Amniotic epithelial cell (primary cell): ENCODE measurements at places on chromosomes 7 and 10.

DNA sequence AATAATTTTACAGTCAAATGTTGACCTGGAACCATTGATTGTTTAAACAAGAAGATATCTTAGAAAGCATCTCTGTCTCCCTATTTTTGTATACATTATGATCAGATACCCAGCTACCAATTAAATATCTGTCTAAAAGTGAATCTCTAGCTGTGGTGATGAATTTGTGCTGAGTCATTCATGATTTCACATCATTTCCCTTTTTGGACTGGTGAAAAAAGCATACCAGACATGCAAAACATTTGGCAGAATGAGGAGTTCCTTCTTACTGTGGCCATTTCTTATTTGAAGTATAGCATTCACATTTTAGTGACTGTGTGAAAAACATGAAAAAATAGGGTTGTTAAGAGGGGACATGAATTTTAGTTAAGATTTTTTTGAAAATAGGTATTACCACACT, 98.0 kb upstream of the GATA3 start:
- DNase-seq, result peak; percentile 70

DNA sequence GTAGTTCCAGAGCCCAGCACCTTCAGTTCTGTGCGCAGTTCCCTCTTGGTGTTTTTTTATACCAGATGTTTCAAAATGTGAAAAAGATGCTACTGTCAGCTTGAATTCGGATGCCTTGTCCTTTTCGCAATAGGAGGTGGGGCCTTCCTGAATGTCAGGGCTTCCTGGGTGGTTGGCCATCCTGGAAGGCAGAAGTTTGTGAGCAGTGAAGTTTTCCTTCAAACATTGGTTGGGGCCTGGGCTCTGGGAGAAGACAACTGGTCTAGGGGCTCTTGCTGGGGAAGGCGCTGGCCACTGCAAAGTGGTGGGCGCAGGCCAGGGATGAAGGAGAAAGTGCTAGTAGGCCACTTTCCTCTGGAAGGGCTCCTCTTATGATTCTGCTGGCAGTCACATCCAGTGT, 56.8 kb upstream of the JAZF1 start:
- DNase-seq, result no peak

- no peak for DNase-seq
These were observed 34.4 kb upstream of the GRID1 start for GRCh38 chr10:86400705-86401587.

DNA sequence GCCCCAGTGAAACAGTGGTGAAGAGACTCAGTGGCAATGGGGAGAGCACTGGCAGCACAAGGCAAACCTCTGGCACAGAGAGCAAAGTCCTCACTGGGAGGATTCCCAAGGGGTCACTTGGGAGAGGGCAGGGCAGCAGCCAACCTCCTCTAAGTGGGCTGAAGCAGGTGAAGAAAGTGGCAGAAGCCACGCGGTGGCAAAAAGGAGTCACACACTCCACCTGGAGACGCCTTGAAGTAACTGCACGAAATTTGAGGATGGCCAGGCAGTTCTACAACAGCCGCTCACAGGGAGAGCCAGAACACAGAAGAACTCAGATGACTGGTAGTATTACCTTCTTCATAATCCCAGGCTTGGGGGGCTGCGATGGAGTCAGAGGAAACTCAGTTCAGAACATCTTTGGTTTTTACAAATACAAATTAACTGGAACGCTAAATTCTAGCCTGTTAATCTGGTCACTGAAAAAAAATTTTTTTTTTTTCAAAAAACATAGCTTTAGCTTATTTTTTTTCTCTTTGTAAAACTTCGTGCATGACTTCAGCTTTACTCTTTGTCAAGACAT, 574 bp upstream of the IL6 start:
- DNase-seq, result peak; percentile 63

GRCh38 chr10:52986125-52986524, 213.5 kb upstream of the MBL2 start:
- DNase-seq, result no peak

- DNase-seq, result peak; percentile 11
These were observed 11.5 kb upstream of the SP8 start for GRCh38 chr7:20798081-20798693.

GRCh38 chr10:29472301-29473086, 162.3 kb downstream of the SVIL start:
- DNase-seq, result no peak

DNA sequence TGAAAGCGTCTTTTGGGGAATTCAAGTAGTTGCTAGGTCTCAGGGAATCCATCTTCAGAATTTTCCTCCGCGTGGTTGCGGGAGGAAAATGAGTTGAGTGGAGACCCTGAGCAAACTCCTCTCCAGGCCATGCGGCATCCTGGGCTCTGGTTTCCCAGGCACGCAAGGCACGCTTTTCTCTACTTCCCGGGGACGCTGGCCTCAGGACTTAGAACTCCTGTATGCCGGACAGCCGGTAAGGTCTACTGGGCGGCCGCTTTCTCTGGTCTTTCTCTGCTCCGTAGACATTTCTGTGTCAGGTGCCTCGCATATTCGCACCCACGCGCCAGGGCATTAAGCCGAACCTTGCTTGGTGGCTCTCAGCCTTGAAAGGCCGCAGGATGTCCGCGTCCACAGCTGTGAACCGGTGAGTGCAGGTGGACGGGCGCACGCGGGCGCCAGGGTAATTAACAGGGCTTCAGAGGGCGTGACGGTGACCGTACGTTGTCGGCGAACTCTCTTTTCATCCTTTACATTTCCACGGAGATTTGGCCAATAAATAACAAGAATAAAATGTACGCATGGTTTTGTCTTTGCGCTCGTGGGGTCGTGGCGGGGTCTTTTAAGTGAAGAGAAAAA, 992 bp upstream of the RBM20 start:
- no peak for DNase-seq

DNA sequence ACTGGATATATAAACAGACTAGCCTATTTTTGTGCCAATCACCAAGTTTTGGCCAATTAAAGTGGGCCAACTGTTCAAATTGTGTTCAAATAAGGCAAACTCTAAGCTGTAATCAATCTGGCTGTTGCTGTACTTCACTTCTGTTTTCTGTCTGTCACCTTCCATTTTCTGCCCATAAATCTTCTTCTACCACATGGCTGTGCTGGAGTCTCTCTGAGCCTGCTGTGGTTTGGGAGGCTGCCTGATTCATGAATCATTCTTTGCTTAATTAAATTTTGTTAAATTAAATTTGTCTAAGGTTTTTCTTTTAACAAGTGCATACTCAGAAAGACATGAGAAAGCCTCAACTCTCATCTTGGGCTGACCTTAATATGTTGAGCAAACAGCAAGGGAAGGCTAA, 172.6 kb upstream of the VIPR2 start:
- no peak for DNase-seq

GRCh38 chr10:9035355-9035754, 980.9 kb downstream of the GATA3 start:
- DNase-seq, result peak; percentile 33

DNA sequence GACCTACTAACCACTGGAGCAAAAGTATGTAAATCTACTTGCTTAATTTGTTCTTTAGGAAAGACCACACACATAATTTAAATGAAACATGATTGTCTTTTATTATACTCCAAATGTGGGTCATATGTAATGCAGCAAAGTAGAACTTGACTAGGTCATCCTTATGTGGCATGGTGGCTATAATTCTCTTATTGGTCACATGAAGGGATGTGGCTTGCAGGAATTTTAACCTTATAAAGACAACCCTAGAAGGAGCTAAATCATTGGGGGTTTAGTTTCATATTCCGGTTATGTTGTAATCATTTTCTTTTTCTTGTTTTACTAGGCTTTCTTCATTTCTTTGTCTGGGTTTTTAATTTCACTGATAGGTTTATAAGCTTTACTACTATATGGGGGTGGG, 93.9 kb downstream of the SEPTIN7 start:
- peak; percentile 18 for DNase-seq

DNA sequence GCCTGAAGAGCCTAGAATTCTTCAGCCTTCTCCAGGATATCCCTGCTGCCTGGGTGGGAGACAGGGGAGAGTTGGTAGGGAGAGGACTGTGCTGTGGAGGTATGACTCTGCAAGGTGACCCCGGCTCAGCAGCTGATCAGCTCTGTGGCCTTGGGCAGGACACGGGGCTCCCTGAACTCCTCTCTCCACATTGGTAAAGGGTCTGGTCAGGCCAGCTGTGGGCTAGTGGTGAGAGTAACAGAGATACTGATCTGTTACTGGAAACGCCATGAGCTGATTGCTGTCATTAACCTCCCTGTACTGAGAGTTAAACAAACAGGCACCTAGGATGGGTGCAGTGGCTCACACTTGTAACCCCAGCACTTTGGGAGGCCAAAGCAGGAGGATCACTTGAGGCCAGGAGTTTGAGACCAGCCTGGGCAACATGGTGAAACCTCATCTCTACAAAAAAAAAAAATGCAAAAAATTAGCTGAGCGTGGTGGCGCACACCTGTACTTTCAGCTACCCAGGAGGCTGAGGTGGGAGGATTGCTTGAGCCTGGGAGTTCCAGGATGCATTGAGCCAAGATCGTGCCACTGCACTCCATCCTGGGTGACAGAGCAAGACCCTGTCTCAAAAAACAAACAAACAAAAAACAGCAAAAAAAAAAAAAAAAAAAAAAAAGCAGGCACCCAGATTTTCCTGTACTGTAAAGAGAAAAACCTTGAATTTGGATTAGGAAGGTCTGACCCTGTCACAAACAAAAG, 151.5 kb downstream of the CUX1 start:
- DNase-seq, result no peak

GRCh38 chr7:159031750-159032149, 112.9 kb downstream of the VIPR2 start:
- DNase-seq, result no peak

GRCh38 chr10:30494558-30494957, 60.6 kb downstream of the MAP3K8 start:
- no peak for DNase-seq

DNA sequence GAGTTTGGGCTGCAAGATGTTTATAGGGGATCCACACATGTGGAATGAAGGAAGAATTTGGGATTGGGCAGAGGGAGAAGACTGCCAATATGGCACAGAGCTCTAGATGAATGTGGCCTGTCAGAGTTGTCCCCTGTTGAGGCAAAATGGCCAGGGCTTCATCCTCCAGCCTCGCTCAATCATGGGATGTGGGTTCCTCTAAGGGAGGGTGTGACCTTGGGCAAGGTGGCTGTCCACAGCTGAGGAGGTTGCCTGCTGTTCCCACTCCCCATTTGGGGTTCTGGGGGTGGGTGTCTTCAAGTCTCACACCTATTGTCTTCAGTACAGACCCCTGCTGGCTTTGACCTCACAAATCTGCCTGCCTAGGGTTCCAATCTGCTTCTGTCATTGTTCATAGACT, 121.6 kb upstream of the FAM204A start:
- DNase-seq, result no peak

DNA sequence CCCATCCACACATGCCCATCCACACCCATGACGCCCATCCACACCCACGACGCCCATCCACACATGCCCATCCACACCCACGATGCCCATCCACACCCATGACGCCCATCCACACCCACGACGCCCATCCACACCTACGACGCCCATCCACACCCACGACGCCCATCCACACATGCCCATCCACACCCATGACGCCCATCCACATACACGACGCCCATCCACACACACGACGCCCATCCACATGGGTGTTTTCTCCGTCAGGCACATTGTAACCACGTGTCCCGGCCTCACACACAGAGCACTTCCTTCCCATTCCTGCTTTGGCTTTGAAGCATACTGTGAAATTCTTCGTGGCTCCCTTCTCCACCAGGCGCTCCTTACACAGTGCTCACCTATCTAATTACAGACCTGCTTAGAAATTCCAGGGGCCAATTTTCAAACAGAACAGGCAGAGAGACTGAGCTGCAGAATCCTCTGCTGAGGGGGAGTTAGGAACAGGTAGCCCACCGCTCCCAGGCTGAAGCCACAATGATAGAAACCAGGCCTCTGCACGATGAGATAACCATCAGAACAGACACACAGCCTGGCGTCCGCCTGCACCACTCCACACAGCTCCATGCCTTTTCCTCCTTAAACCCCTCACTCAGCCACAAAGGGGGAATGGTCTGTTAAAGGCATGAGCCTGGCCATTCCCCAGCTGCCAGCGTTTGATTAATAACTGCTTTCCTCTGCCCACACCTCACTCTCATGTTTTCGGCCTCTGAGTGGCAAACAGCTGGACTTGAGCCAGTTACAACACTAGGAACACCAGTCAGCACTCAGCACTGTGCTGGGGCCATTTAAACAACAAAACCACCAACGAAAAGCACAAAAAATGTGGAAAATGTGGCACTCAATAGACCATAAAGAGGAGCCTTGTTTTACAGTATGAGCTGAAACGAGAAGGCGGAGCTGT, 501.6 kb downstream of the PTPRN2 start:
- DNase-seq, result no peak

- peak; percentile 62 for DNase-seq
These were observed 728 bp downstream of the CAV2 start for GRCh38 chr7:116500078-116500853.

DNA sequence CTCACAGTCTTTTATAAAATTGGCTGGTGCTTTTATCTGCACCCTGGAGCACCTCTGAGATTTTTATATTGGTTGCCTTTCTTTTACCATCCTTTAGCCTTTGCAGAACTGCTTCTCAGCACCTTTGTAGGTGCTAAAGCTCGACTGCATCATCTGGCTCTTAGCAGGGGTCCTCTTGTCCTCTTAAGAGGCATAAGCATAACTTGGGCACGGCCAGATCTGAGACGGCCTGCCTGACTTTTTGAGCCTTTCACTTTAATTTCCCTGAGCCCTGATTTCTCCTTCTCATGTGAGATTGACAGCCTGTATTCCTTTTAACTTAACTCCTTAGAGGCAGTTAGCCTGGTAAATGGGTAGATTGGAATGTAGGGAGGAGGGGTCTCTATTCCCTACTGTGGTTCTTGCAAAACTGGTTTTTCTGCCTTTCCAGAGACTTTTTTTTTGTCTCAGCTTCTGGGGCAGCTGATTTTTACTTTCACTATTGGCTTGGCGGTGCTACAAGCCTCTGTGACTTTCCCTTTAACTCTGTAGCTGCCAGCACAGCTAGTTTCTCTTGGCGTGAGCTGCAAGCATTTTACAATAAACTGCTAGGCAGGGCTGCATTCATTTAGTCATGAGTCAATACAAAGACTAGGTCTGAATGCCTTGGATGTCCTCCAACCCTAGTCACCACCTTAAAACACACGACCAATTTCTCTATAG, 24.0 kb downstream of the ZPBP start:
- no peak for DNase-seq

- DNase-seq, result no peak
These were observed 402.8 kb upstream of the PODXL start for GRCh38 chr7:131959106-131959812.

GRCh38 chr7:49613759-49614158, 159.7 kb upstream of the VWC2 start:
- no peak for DNase-seq

DNA sequence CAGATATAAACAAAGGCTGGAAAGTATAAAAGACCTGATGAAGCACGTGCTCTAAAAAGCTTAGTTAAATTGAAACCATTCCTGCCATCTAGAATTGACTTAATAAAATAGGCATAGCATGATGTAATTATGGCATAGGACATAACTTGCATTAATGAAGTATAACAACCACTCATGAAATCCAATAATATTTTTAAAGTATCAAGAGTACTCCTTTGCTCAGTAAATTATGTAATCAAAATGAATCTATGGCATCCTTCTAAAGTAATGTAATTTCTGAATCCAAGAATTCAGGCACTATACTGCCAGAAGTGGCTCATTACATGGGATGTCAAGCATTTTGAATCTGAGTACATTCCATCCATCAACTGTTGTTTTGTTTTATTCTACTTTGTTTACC, 548.5 kb upstream of the NRP1 start:
- no peak for DNase-seq
